A673 (cell line): ENCODE measurements at places on chromosomes 1 and 21.

- no peak for DNase-seq
Measured at GRCh38 chr1:206674745-206675175, 9.9 kb upstream of the MAPKAPK2 start.

DNA sequence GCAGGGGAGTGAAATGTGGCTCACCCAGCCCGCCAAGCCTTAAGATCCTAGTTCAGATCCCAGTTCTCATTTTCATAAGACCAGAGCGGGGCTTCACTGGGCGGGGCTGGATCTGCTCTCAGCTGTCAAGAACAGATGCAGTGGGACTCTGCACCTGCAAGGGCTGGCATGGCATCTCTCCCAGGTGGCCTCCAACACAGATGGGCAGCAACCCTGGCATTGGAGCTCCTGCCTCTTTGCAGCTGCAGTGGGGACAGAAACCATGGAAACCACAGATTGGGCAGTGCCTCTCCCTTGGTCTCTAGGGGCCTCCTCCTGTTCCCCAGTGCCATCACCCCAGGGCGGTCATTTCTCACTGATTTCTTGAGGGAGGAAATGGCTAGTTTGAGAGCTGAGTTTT is 267.7 kb downstream of the PRDM2 start:
- DNase-seq = no peak

DNA sequence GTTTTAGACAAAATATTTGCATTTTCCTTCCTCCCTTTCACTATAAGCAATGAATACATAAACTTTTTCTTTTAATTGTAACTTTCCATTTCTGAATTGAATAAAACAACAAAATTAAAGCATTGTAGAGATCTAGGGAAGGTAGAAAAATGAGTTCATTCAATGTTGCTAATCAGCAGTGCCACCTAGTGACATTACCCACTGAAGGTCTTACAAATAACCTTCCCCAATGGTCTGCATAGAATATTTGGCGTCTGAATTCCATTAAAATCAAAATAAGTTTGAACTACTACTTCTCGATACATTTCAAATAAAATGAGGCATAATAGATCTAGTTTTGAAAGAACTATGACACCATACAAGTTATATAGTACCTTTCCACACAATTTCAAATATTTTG is 19.6 kb downstream of the FH start:
- peak; percentile 20 for DNase-seq

DNA sequence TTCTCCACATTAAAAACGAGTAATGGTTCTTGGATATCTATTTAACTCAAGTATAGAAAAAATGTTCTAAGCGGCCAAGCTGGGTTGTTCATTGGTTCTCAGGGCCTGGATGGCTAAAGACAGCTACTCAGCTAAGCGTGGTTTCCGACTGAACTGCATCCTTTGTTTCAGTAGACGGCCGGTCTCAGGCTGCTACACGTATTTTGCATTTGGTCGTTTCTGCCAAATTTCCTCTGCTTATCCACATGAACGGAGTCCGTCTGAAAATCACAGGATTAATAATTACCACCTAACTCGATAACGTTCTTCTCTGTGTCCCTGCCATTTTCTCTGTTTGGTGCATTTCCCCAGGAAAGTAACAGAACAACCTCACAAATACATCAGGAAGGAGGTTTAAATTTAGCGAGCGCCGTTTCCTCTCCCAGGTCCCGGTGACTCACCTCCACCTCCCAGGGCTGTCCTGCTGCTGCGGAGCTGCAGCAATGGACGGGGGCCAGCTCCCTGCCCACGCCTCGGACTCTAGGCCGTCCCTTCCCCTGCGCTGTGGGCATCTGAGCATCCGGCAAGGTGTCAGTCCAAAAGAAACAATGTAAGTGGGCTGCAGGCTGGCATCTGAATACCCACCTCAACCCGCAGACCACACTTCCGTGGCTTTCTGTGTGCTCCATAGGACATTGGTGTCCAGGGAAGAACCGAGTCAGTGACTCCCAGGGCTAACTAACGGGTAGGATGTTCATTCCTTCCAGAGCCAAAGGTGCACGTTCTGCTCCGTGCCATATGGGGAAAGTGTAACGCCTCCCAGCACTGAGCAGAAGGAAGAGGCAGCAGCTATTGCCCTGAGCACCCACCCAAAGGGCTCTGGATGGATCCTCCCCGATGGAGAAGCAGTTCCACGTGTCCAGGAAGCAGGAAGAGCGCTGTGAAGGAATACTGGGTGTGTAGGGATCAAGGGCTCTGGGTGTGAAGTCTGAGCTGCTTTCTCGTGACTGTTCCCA is 4.1 kb upstream of the GABRD start:
- DNase-seq = no peak
